Endothelial cell of umbilical vein (primary cell): ENCODE measurements at places on chromosomes 4 and X. TPM values are rescaled to one million over a fixed set of nuclear protein-coding genes. Genes with fewer than 3 reads are reported as not detected.
A peak's percentile ranks its signal among the peaks of the same experiment; 100 is the strongest.

- no peaks in the 10 kb centered on the region for H3K4me1 ChIP-seq
- no peak for DNase-seq
- H3K27ac ChIP-seq, result no peak overlapping the region
- no peak overlapping the region for H3K4me3 ChIP-seq
Observed at GRCh38 chr4:152363086-152363485, 172.8 kb downstream of the FBXW7 start.

The TECRL gene
- not detected in 2 replicates for total RNA-seq

GRCh38 chr4:54149323-54149722 is 49.4 kb downstream of the GSX2 start:
- H3K4me1 ChIP-seq, result no peaks in the 10 kb centered on the region
- no peak overlapping the region for H3K27ac ChIP-seq
- no peak for DNase-seq
- H3K4me3 ChIP-seq, result no peak overlapping the region

- H3K4me3 ChIP-seq, result no peak overlapping the region
- H3K4me1 ChIP-seq, result no peaks in the 10 kb centered on the region
- DNase-seq, result no peak
- no peaks in the 10 kb centered on the region for H3K36me3 ChIP-seq
Observed at GRCh38 chrX:65920620-65921019, 119.3 kb downstream of the VSIG4 start.

DNA sequence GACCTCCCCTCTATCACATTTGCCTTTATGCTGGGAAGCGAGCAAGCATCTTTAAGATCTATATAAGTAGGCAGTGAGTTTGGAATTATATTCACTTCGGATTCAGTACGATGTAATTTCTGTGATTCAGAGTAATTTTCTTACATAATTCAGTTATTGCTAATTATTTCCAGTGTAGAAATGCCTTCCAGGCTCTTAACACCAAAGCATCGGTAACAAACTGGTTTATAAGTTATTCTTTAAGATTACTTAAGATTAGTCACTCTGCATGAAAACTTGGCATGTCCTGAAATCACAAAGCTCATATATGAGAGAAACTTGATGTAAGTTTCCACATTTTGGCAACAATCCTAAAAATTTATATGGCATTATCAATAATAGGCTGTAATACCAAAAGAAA is 120.8 kb downstream of the ADAMTS3 start:
- no peak overlapping the region for H3K27ac ChIP-seq
- no peaks in the 10 kb centered on the region for H3K36me3 ChIP-seq
- H3K4me3 ChIP-seq, result no peak overlapping the region
- DNase-seq, result no peak

- DNase-seq, result no peak
- no peaks in the 10 kb centered on the region for H3K36me3 ChIP-seq
- H3K4me1 ChIP-seq, result no peaks in the 10 kb centered on the region
- H3K27me3 ChIP-seq, result no peaks in the 10 kb centered on the region
- H3K4me3 ChIP-seq, result no peak overlapping the region
- H3K27ac ChIP-seq, result no peak overlapping the region
Observed at GRCh38 chr4:184433258-184433892, 41.0 kb downstream of the IRF2 start.

DNA sequence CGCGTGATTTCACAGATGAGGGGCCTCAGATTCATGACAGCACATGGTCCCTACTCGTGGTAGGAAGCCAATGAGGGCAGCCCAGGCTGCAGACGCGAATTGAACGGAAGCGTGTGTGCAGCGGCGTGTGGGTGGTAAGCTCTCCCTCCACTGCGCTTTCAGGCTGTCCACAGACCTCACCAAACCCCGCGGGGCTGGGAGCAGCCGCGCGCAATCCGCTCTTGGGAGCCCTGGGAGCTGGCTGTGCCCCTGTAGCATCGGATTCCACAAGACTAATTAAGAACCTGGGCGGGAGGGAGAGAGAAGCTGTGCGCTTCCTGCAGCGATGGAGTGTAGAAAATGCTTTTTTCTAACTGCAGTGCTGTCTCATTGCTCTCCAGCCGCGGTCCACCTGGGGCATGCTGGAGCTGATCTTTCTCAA is 134.9 kb downstream of the STOX2 start:
- no peaks in the 10 kb centered on the region for H3K27me3 ChIP-seq
- no peak overlapping the region for H3K4me3 ChIP-seq
- no peaks in the 10 kb centered on the region for H3K36me3 ChIP-seq
- no peaks in the 10 kb centered on the region for H3K4me1 ChIP-seq
- DNase-seq, result no peak
- no peak overlapping the region for H3K27ac ChIP-seq

The COL4A6 gene
- 0.49 and 0.92 TPM in 2 replicates for total RNA-seq

The HPSE gene
- total RNA-seq, result 6.6 and 7.0 TPM in 2 replicates

The PAGE1 gene
- total RNA-seq, result not detected in 2 replicates

The SCD5 gene
- 35.8 and 38.4 TPM in 2 replicates for total RNA-seq

- no peaks in the 10 kb centered on the region for H3K36me3 ChIP-seq
- H3K4me3 ChIP-seq, result no peak overlapping the region
- H3K27ac ChIP-seq, result no peak overlapping the region
- peaks cover 63% of the 10 kb centered on the region for H3K27me3 ChIP-seq
- peaks cover 46% of the 10 kb centered on the region for H3K4me1 ChIP-seq
Observed at GRCh38 chr4:54229631-54230483, 764 bp downstream of the PDGFRA start.

GRCh38 chrX:117713411-117713810 is 403.2 kb downstream of the KLHL13 start:
- H3K4me3 ChIP-seq, result no peak overlapping the region
- H3K4me1 ChIP-seq, result no peaks in the 10 kb centered on the region
- no peak for DNase-seq
- H3K27me3 ChIP-seq, result no peaks in the 10 kb centered on the region
- H3K36me3 ChIP-seq, result no peaks in the 10 kb centered on the region

The TRIM60 gene
- not detected in 2 replicates for total RNA-seq

The EFHC2 gene
- total RNA-seq, result not detected in 2 replicates

GRCh38 chrX:124407226-124407625 is 60.9 kb downstream of the SH2D1A start:
- no peaks in the 10 kb centered on the region for H3K36me3 ChIP-seq
- H3K4me1 ChIP-seq, result peaks cover 4% of the 10 kb centered on the region
- H3K27ac ChIP-seq, result no peak overlapping the region
- H3K4me3 ChIP-seq, result no peak overlapping the region

DNA sequence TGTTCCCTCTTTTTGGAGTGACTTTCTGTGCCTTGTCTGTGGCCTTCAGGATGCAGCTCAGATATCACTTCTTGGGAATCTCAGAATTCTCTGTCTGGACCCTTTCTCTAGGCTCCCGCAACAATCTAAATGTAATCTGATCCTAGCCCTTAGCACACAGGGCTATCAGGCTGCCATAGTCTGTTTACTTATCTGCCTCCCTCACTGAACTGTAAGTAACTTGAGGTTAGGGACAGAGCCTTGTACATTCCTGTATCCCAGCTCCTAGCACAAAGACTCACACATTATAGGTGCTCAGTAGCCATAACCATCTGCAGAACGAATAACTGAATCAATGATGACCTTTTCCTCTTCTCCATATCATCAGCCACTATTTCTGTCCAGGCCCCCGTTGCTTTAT is 69.5 kb downstream of the RTL9 start:
- no peak overlapping the region for H3K4me3 ChIP-seq
- no peak overlapping the region for H3K27ac ChIP-seq
- H3K4me1 ChIP-seq, result no peaks in the 10 kb centered on the region
- DNase-seq, result no peak
- no peaks in the 10 kb centered on the region for H3K27me3 ChIP-seq

The FDCSP gene
- total RNA-seq, result not detected in 2 replicates

GRCh38 chrX:49040376-49040955 is 2.7 kb downstream of the TFE3 start:
- peaks cover 5% of the 10 kb centered on the region for H3K36me3 ChIP-seq
- no peaks in the 10 kb centered on the region for H3K27me3 ChIP-seq
- no peak overlapping the region for H3K4me3 ChIP-seq
- H3K4me1 ChIP-seq, result peaks cover 33% of the 10 kb centered on the region
- peak; percentile 30 for DNase-seq

DNA sequence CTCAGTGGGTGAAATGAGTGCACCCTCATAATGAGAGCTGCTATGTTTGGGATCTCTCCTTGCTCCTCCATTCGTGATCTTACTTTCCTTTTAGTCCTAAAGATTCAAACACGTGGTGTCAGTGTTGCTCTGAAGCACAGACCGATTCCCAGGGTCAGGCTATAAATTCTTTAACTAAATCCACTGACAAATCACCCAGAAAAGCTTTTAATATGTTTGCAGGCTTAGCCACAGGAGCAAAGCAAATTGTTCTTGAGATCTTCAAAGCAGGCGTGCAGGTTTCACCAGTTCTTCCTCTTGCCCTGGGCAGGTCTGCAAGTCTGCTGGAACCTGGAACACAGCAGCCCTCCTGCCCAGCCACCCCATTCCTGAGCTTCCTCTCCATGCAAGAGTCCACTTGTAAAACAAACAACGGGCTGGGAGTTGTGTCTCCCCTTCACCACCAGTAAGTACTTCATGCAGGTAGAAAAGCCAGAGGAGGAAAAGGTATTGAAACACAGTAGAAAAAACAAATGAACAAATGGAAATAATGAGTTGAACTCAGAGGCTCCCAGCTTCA is 70.1 kb upstream of the ENPP6 start:
- no peaks in the 10 kb centered on the region for H3K4me1 ChIP-seq
- no peaks in the 10 kb centered on the region for H3K27me3 ChIP-seq
- DNase-seq, result peak; percentile 55
- no peak overlapping the region for H3K27ac ChIP-seq
- H3K36me3 ChIP-seq, result no peaks in the 10 kb centered on the region
- no peak overlapping the region for H3K4me3 ChIP-seq

The F11 gene
- not detected in 2 replicates for total RNA-seq

GRCh38 chrX:25020905-25021449 is 5.2 kb upstream of the ARX start:
- H3K27ac ChIP-seq, result no peak overlapping the region
- peaks cover 2% of the 10 kb centered on the region for H3K4me1 ChIP-seq
- H3K27me3 ChIP-seq, result peaks cover 74% of the 10 kb centered on the region
- no peak for DNase-seq
- no peaks in the 10 kb centered on the region for H3K36me3 ChIP-seq

- H3K4me1 ChIP-seq, result no peaks in the 10 kb centered on the region
- no peak overlapping the region for H3K4me3 ChIP-seq
- H3K36me3 ChIP-seq, result no peaks in the 10 kb centered on the region
- no peak overlapping the region for H3K27ac ChIP-seq
- H3K27me3 ChIP-seq, result peaks cover 9% of the 10 kb centered on the region
Observed at GRCh38 chr4:185120631-185120946, 22.5 kb upstream of the SLC25A4 start.

DNA sequence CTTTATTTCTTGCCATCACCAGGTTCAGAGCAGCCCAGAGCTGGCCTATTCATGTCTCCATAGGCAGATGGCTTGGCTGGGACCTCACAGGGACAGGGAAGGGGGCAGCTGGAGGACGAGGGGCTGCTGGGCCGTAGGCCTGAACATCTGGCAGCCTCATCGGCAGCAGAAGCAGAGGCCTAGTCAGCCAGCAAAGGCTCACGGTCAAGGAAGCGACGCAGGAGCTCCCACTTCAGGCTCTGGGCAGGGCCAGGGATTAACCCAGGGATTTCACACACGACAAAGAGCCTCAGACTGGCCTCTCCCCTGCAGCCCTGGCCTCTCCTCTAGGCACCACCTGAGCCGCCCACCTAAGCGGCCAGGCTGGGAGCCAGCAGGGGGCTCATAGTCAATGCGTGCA is 46.0 kb upstream of the MAN2B2 start:
- no peaks in the 10 kb centered on the region for H3K4me1 ChIP-seq
- no peaks in the 10 kb centered on the region for H3K36me3 ChIP-seq
- no peak overlapping the region for H3K27ac ChIP-seq
- no peak overlapping the region for H3K4me3 ChIP-seq
- H3K27me3 ChIP-seq, result no peaks in the 10 kb centered on the region

GRCh38 chrX:34562006-34562405 is 95.1 kb downstream of the TMEM47 start:
- DNase-seq, result peak; percentile 49
- H3K4me1 ChIP-seq, result peaks cover 25% of the 10 kb centered on the region
- no peaks in the 10 kb centered on the region for H3K36me3 ChIP-seq
- H3K4me3 ChIP-seq, result no peak overlapping the region
- peak overlapping the region; percentile 70 for H3K27ac ChIP-seq

DNA sequence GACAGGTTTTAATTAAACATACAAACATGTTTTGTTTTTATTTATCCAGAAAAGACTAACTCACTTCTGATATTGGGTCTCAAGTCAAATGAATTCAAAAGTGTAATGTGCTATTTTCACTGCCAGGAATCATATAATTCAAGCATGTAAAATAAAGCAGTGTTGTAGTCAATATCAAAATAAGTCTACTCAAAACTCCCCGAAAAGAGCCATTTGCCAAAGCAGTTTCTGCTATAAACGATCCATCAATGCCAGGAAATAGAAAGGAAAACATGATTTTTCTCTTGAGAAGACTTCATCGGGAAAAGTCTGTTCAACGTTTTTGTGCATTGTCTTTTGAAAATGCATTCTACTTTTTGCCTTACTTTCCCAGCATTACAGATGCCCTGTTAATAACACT is 633.3 kb downstream of the FAT4 start:
- no peak for DNase-seq
- no peak overlapping the region for H3K4me3 ChIP-seq
- no peaks in the 10 kb centered on the region for H3K36me3 ChIP-seq
- no peak overlapping the region for H3K27ac ChIP-seq
- H3K27me3 ChIP-seq, result no peaks in the 10 kb centered on the region

DNA sequence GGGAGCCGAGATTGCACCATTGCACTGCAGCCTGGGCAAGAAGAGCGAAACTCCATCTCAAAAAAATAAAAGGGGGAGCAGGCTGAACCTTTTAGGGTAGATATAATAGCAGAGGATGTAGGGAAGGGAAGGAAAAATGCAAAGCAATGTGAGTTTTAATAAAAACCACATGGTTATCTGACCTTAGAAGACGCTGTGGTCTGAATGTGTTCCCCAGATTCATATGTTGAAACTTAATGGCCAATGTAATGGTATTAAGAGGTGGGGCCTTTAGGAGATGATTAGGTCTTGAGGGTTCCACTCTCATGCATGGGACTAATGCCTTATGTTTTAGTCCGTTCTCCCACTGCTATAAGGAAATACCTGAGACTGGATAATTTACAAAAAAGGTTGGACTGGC is 114.1 kb upstream of the STX18 start:
- no peaks in the 10 kb centered on the region for H3K36me3 ChIP-seq
- no peak overlapping the region for H3K27ac ChIP-seq
- H3K27me3 ChIP-seq, result no peaks in the 10 kb centered on the region
- DNase-seq, result no peak

DNA sequence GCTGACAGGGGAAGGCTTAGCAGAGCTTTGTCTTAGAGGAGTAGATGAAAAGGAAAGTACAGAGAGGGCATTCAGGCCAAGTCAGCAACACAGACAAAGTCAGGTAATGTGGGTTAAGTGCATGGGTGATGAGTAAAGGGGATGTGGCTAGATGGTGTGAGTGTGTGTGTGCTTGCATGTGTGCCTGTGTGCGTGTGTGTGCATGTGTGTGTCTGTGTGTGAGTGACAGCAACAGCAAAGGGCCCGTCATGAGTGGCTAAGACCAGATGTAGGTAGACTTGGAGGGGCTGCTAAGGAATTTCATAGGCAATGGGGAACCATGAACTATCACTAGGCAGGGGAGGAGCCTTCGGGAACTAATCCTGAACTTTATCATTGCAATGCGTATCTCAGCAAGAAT is 2.2 kb upstream of the GPR78 start:
- no peaks in the 10 kb centered on the region for H3K4me1 ChIP-seq
- no peak overlapping the region for H3K27ac ChIP-seq
- H3K36me3 ChIP-seq, result no peaks in the 10 kb centered on the region
- no peaks in the 10 kb centered on the region for H3K27me3 ChIP-seq
- no peak for DNase-seq

The GABRB1 gene
- not detected in 2 replicates for total RNA-seq

The SPACA5 gene
- not detected in 2 replicates for total RNA-seq

The PF4V1 gene
- not detected in 2 replicates for total RNA-seq

The RHOH gene
- 0.30 TPM in 1 of 2 replicates, not detected in the other for total RNA-seq

GRCh38 chr4:38034986-38035882 is 75.0 kb downstream of the PTTG2 start:
- peaks cover 5% of the 10 kb centered on the region for H3K4me1 ChIP-seq
- peak overlapping the region; percentile 31 for H3K27ac ChIP-seq
